Fibroblast of lung (primary cell): ENCODE measurements at places on chromosomes 2 and 18. TPM values are rescaled to one million over a fixed set of nuclear protein-coding genes. Genes with fewer than 3 reads are reported as not detected.

GRCh38 chr2:232419245-232420072, 12.8 kb downstream of the ALPG start:
- DNase-seq: no peak

GRCh38 chr2:136844546-136844945, 79.2 kb downstream of the THSD7B start:
- DNase-seq: no peak

DNA sequence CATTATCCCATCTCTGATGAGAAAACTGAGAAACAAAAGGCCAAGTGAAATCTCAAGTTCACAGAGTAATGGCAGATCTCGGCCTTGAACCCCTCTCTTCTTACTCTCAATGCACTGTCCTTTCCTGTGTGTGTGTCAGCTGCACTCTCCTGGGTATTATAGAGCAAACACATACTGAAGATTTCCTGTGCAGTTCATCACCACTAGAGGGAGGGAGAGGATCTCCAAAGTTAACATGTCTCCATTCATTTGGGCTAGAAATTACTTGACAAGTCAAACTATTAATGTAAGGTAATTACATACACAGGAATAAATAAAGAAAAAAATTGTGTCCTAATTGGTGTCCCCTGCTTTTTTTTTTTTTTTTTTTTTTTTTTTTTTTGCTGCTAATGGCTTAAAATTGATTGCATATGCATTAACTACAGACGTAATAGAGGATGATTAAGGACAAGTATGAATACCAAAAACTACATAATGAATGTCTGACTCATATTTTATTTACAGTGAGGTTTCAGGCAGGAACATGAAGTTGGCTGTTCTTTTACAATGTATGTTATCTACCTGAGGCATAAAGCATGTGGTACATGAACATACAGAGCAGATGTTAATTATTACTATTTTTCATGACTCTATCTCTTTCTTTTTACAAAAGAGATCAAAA, 269.2 kb downstream of the NYAP2 start:
- DNase-seq: peak; percentile 84

DNA sequence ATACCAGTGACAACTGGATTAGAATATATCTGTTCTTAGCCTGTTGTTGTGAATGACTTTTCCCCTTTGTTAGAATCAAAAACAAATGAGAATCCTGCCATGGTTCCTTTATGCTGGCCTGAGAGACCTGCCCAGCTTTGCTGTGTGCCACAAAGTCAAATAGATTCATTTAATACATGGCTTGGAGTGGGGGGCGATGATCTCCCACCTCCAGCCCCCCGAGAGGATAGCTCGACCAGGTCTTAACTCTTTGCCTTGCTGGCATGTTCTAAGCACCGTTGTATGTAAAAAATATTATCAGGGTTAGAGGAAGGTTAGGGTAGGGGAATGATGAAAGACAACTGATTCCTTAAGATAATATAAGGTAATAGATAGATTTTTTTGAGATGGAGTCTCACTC, 22.2 kb upstream of the DGKD start:
- no peak for DNase-seq

GRCh38 chr2:218422403-218423086, 3.6 kb downstream of the VIL1 start:
- no peak for DNase-seq

- peak; percentile 90 for DNase-seq
These were observed 41.6 kb upstream of the ACYP2 start for GRCh38 chr2:54073796-54074195.

DNA sequence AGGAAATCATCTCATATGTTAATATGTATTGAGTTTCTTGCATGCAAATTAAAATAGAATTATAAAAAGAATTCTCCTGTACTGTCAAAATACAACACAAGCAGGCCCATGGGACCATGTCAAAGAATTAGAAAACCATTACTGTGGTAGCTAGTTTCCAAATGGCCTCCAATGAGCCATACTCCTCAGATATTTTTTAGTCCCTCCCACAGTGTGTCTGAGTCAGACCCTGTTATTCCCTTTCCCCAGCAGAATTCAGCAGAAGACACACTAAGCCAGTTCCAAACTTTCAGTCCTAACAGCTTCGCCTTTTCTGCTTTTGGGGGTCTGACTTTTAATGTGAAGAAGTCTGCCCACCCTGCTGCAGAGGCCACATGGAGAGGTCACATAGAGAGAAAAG, 86.7 kb downstream of the FIGN start:
- DNase-seq: peak; percentile 17

DNA sequence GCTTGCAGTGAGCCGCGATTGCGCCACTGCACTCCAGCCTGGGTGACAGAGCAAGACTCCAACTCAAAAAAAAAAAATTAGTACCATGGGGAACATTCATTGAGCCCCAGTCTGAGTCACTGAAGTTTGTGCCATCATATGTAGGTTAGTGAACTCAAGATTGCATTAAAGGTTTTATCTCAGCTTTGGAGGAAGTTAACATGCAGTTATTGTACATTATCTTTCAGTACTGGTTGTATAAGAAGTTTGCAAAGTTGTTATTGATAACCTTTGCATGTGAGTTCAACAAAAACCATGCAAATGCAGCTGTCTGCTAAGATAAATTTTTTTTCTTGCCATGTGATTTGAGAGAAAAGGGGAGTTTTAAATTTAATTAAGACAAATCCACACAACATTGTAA, 95.7 kb downstream of the MEIS1 start:
- DNase-seq: no peak

- no peak for DNase-seq
These were observed 1034.9 kb upstream of the FANCL start for GRCh38 chr2:59276033-59276432.

DNA sequence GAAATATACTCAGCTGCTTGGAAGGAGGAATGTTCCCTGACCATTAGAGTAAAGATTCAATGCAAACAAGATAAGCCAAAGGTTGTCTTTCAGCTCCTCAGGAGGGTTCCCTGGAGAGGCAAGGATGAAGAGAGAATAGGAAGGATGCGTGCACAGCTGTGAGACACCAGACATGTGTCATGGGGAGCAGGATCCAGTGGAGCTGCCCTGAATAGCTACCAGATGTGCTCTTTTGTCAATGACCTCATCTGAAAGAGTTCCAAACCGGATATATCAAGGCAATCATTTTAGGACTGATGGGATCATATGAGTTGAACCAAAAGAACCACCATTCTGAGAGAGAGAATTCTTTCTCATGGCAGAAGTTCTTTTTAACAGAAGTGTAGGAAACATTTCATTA, 490.6 kb downstream of the IRS1 start:
- peak; percentile 32 for DNase-seq

DNA sequence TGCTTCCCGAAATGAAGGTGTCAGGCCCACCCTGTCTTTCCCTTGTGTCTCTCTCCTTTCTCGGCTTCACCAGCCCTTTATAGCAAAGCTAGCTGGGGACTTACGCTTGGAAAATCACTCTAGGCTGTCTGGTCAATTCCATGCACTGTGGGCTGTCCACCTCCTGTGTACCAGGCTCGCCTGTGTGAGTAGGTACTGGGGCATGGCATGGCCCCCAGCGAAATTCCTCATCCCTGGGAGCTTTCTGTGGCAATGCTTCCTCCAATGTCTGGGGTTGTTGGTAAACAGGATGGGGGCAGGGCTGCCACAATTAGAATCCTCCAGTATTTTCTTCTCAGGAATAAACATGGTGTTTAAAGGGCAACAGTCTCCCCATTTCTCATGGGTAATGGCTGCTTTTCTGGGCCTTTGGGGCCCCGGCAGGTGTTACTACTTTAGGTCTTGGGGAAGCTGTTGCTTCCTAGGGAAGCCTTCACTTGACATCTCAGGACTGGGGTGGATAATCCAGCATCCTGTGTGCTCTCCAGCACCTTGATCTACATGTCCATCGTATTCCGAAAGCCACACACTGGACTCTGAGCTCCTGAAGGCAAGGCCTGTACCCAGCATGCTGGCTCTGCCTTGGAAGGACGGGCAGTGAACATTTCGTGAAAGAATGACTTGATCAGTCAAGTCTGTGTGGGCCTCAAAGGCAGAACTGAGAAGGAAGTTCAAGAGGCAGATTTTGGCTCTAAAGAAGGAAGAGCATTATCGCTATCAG, 21.1 kb downstream of the RHOB start:
- no peak for DNase-seq

DNA sequence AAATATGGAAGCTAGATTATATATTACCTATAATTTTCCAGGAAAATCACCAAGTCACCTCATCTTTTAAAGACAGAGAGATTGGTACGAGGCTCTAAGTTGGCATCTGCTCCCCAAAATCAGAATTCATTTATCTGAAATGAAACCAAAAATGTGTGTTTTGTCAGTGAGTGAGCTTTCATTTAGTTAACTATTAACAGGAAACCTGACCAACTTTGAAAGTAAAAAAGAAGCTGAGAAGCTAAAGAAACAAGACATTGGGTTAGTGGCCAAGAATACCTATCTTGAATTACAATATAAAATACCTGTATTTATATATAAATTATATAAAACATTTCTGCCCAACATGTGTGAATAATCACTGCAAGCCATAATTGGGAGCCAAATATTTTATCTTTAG, 1.9 kb downstream of the MPPE1 start:
- no peak for DNase-seq

SLC11A1 gene
- total RNA-seq: 0.17 and 0.26 TPM in 2 replicates

GRCh38 chr2:67923696-67924095, 139.1 kb downstream of the C1D start:
- DNase-seq: peak; percentile 17

DNA sequence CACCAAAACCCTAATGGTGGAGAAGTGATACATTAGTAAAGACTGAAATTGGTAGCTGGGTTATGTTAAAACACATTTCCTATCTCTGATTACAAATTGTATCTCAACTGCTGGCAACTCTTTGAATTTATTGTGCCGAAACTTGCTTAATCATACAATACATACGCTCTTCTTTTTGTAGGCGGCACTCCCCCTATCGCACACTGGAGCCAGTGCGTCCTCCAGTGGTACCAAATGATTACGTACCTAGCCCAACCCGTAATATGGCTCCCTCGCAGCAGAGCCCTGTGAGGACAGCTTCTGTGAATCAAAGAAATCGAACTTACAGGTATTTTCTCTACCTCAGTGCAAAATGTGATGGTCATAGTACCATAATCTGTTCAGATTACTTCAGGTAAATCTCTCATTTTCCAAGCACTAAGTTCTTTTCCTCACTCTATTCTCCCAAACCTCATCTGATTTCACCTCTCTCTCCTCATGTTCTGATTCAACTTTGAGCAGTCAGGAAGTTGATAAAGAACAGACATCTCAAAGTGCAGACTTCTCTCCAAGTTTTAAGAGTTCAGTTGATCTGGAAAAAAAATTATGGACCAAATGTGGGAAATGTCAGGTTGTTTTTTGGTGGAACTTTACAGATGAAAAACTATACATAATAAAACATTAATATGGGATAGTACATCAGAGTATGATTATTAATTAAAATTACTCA, 66.5 kb downstream of the ABI2 start:
- DNase-seq: no peak

ANKAR gene
- total RNA-seq: 10.5 and 11.7 TPM in 2 replicates

DNA sequence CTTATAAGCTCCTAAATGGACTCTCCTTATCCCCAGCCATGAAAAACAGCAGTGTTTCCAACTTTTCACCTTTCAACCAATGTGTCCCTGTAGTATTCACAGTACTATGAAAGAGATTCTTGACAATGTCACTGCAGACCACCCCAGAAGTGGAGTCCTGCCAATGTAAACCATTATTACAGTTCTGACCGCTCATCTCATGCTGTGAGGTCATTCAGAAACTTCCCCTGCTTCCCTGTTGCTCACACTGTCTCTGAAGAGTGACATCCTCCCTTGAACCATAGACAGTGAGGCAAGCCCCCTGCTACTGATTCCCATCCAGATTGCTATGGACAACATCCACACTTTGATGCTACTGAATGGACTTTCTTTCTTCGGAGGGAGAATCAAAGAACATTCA, 1523.7 kb upstream of the ACVR2A start:
- DNase-seq: peak; percentile 42

GRCh38 chr2:120314690-120315366, 31.1 kb upstream of the INHBB start:
- no peak for DNase-seq

CHRNA1 gene
- total RNA-seq: 0.33 TPM in 1 of 2 replicates, not detected in the other

NEU4 gene
- total RNA-seq: under 0.01 TPM in 1 of 2 replicates, not detected in the other

- DNase-seq: peak; percentile 12
These were observed 1.8 kb downstream of the RNF138 start for GRCh38 chr18:32093523-32093922.

DNA sequence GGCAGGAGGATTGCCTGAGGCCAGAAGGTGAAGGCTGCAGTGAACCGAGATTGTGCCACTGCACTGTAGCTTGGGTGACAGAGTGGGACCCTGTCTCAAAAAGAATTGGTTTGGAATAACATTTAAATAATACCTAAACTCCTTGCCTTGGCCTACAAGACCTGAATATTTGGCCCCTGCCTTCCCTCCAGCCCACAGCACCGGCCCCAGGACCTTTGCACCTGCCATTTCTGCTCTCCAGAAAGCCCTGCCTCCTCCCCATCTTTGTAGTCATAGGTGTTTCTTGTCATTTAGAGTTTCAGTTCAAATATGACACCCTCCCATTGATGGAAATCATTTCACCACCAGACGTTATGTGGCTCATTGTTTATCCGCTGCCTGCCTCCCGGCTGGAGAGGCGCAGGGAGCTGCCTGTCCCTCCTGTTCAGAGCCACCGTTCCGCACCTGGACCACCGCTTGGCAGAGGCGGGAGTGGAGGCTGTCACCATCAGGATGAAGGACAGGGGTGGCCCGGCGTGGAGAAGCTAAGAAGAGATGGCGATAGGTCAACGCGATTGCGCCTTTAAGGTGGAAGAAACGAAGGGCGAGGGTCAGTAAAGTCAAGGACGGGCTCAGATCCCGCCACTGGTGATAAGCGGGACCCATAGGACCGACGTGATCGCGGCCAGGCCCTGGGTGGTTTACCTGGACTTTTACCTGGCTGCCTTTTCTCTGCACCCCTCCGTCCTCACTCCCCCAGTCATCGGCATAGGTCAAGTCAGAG, 638 bp upstream of the LPIN1 start:
- DNase-seq: no peak

CPLX4 gene
- not detected in 2 replicates for total RNA-seq
